ENCODE measurements at places on chromosomes 11 and 22. TPM values are rescaled to one million over a fixed set of nuclear protein-coding genes. Genes with fewer than 3 reads are reported as not detected.

DNA sequence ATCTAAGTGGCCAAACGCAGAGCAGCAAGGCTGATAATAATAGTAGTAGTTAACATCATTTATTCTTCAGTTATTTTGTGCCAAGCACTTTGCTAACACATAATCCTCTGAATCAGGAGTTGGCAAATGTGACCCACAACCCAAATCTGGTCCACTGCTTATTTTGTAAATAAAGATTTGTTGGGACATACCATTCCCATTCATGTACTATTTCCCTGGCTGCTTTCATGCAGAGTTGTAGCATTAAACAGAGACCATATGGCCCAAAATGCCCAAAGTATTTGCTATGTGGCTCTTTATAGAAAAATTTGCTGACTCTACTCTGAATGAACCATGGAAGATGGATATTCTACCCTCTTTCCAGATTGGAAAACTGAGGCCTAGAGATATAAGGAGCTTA, 50.3 kb downstream of the COMMD9 start:
- no peak for DNase-seq

GRCh38 chr11:76935042-76935441, 74.3 kb downstream of the ACER3 start:
- no peak for DNase-seq

DEFB131B gene
- not detected for total RNA-seq

TENM4 gene
- 0.68 TPM for total RNA-seq

DNA sequence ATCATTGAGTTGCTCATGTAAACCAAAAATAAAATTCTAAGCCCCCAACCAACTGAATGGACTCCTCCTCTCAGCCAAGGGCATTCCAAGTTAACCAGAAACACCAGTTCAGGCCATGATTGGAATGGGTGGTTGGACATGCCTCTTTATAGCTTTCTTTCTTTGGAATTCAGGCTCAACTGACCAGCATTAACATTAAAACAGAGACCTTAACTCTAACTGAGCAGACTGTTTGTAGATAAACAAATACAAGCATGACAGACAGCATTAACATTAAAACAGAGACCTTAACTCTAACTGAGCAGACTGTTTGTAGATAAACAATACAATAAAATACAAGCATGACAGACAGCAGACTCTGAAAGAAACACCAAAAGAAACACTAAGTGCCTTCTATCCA, 278.2 kb downstream of the DLG2 start:
- DNase-seq = no peak

VWA5A gene
- total RNA-seq = 12.8 TPM
